ENCODE measurements at places on chromosomes 2 and 18.
A peak's percentile ranks its signal among the peaks of the same experiment; 100 is the strongest.

DNA sequence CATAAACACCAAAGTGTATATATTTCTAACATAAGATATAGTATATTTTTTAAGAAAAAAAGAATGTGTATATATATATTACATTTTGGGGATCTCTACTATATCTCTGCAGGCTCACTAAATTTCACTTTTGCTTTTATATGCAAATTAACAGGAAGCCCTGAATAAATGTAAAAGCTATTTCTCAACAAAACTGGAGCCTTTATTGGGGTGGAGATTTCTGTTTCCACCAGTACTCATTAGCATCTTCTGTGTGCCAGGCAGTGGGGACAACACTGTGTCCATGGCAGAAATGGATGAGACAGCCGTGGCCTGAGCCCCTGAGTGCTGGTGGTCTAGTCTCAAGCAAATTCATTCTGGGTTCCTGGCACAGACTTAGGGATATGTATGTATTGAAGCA is 41.3 kb downstream of the C18orf63 start:
- no peak for DNase-seq

DNA sequence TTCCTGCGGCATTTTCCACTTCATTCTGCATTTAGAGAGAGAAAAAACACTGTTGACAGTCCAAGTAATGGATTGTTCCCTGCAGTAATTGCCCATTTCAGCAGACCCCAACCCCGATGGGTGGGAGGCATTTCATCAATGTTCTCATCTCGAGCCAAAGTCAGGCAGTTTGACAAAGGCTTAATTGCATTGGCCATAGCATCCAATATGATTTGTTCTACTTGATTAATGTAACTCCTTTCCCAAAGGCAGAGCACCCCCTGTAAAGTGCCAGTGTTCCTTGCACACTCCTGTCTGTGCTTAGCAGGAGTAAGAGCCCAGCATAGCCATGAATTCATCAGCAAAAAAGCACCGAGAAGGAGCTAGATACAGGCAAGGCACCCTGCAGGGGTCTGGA is 174.4 kb downstream of the SEPTIN10 start:
- DNase-seq: no peak

GRCh38 chr2:26767894-26768487 is 3.9 kb downstream of the SLC35F6 start:
- DNase-seq: no peak

- peak; percentile 78 for DNase-seq
Observed at GRCh38 chr2:43831543-43832294, 6.9 kb downstream of the ABCG5 start.

- no peak for DNase-seq
Observed at GRCh38 chr2:215442401-215442787, 6.5 kb upstream of the FN1 start.

- no peak for DNase-seq
Observed at GRCh38 chr2:41644936-41645335, 402.9 kb upstream of the PKDCC start.

GRCh38 chr2:27727257-27727656 is 44.3 kb upstream of the MRPL33 start:
- no peak for DNase-seq

GRCh38 chr2:6080932-6081753 is 389.0 kb downstream of the SOX11 start:
- DNase-seq: peak; percentile 84

GRCh38 chr2:201357221-201357620 is at the start of gene FLACC1:
TSS of gene FLACC1 (minus strand) at chr2:201357345. CDS start at chr2:201351404, 5,941 bp downstream.
- no peak for DNase-seq
